ENCODE measurements at places on chromosomes 16 and 17. TPM values are rescaled to one million over a fixed set of nuclear protein-coding genes. Genes with fewer than 3 reads are reported as not detected.

DNA sequence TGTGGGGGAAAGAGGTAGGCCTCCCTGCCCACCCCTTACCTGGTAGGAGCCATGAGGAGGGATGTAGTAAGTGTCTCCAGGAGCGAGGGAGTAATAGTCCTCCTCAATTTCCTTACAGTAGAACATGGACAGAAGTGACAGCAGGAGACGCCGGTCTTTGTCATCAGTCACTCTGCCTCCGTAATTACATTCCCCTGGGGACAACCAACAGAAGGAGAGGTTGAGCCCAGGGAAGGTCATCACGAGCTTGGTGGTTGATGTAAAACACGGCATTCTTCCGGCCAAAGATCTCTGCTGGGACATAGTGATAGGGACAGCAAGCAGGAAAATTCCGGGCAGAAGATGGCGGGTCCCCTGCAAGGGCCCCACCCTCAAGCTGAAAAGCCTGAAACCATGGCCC, 47.9 kb downstream of the LYRM1 start:
- H3K27me3 ChIP-seq: no peaks in the 10 kb centered on the region
- no peaks in the 10 kb centered on the region for H3K4me1 ChIP-seq
- no peak overlapping the region for H3K27ac ChIP-seq
- no peak overlapping the region for H3K4me3 ChIP-seq
- DNase-seq: no peak

- DNase-seq: no peak
- no peaks in the 10 kb centered on the region for H3K4me1 ChIP-seq
- H3K36me3 ChIP-seq: no peaks in the 10 kb centered on the region
- H3K27ac ChIP-seq: no peak overlapping the region
Observed at GRCh38 chr16:23987443-23987842, 151.7 kb downstream of the PRKCB start.

The SLFN12L gene
- total RNA-seq: 7.3 TPM

DNA sequence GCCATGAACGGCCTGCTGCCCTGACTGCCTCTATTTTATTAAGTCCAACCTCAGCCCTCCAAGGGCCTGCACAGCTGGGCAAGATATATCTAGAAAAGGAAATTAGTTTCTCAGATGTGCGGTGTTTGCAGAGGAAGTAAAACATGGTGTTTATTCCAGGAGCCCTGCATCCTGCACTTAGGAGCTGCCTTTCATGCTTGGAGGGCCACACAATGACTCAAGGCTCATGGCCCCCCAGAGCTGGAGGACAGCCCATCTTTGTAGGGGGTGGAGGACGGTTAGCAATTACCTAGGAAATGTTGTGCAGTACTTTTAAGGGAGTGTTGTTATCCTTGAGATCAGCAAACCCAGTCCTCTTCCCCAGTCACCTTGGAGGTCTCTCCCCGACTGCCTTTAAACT, 80.5 kb downstream of the COPRS start:
- H3K4me1 ChIP-seq: peaks cover 6% of the 10 kb centered on the region
- no peaks in the 10 kb centered on the region for H3K36me3 ChIP-seq
- H3K27ac ChIP-seq: no peak overlapping the region
- no peaks in the 10 kb centered on the region for H3K27me3 ChIP-seq

- no peaks in the 10 kb centered on the region for H3K27me3 ChIP-seq
- no peak overlapping the region for H3K27ac ChIP-seq
- H3K4me3 ChIP-seq: no peak overlapping the region
- no peaks in the 10 kb centered on the region for H3K36me3 ChIP-seq
Observed at GRCh38 chr17:82638183-82638773, 10.0 kb downstream of the WDR45B start.

The TP53TG3D gene
- total RNA-seq: 1.2 TPM

GRCh38 chr17:18156976-18157280, 26.7 kb upstream of the ALKBH5 start:
- DNase-seq: no peak
- H3K4me3 ChIP-seq: no peak overlapping the region
- H3K27me3 ChIP-seq: no peaks in the 10 kb centered on the region
- no peak overlapping the region for H3K27ac ChIP-seq

The ESRP2 gene
- total RNA-seq: 1.6 TPM

- DNase-seq: peak; percentile 29
- H3K4me1 ChIP-seq: no peaks in the 10 kb centered on the region
- no peak overlapping the region for H3K4me3 ChIP-seq
- no peaks in the 10 kb centered on the region for H3K27me3 ChIP-seq
- no peak overlapping the region for H3K27ac ChIP-seq
Observed at GRCh38 chr17:33436321-33436720, 143.2 kb upstream of the ASIC2 start.

GRCh38 chr16:68478526-68479250, 30.4 kb upstream of the SMPD3 start:
- H3K27me3 ChIP-seq: no peaks in the 10 kb centered on the region
- no peaks in the 10 kb centered on the region for H3K36me3 ChIP-seq
- peaks cover 23% of the 10 kb centered on the region for H3K4me1 ChIP-seq
- no peak for DNase-seq

DNA sequence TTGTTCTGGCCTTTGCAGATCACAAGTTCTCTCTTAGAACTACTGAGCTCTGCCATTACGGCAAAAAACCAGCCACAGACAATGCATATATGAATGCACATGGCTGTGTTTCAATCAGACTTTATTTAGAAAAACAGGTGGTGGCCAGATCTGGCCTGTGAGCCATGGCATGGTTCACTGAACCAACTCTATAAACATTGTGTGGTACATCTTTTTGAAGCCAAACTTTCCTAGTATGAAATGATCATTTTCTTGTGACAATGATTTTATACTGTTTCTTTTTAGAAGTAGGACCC, 65.9 kb upstream of the AMZ2 start:
- no peak for DNase-seq
- no peak overlapping the region for H3K4me3 ChIP-seq
- H3K36me3 ChIP-seq: no peaks in the 10 kb centered on the region
- no peaks in the 10 kb centered on the region for H3K4me1 ChIP-seq

DNA sequence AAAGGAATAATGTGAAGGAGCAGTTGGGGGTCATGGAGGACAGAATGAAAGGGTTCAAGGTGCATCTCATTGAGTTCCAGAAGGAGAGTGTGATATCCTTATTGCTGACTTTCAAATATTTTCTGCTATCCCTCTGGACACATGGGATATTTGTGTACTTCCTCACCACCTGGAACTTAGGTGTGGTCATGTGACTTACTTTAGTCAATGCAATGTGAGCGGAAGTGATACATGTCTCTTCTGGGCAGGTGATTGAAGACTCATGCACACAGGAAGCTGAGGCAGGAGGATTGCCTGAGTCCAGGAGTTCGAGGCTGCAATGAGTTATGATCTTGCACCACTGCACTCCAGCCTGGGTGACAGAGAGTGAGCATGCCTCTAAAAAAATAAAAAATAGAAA, 36.7 kb upstream of the TANC2 start:
- H3K36me3 ChIP-seq: no peaks in the 10 kb centered on the region
- H3K27me3 ChIP-seq: no peaks in the 10 kb centered on the region
- H3K4me1 ChIP-seq: no peaks in the 10 kb centered on the region
- no peak for DNase-seq
- no peak overlapping the region for H3K4me3 ChIP-seq

The NCBP3 gene
- 23.7 TPM for total RNA-seq

DNA sequence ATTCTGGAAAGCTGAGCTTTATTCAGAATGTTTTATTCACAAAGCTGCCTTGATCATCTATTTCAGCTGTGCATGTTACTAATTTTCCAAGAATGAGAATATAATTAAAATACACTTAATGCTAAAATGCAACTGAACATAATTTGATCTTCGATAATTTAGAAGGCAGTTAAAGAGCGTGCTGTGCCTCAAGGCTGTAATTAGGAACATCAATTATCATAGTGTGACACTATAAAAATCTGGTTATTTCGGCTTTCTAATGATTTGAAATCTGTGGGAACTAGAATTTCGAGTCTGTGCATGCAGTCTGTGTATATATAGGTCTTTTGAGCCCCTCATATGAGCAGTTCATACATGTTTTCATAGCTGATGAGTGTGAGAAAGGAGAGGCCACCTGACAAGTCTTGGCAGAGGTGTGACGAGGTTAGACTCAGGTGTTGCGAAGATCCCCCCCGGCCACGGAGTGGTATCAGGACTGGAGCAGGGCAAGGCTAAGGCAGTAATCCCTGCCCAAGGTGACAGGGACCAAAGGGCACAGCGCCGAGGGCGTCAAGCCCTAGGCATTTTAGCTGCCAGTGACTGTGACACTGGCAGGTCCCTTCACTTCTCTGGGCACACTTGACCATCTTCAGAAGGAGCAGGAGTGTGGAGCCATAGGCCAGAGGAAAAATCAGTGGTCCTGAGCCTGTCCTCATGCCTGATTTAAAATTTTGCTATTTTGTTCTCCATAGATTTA, 328.5 kb downstream of the SNX29 start:
- H3K4me3 ChIP-seq: no peak overlapping the region
- no peak overlapping the region for H3K27ac ChIP-seq
- H3K27me3 ChIP-seq: no peaks in the 10 kb centered on the region
- H3K36me3 ChIP-seq: no peaks in the 10 kb centered on the region
- DNase-seq: no peak
- no peaks in the 10 kb centered on the region for H3K4me1 ChIP-seq

GRCh38 chr16:73405851-73406250, 357.9 kb upstream of the ZFHX3 start:
- no peaks in the 10 kb centered on the region for H3K36me3 ChIP-seq
- no peak overlapping the region for H3K27ac ChIP-seq
- no peak for DNase-seq
- H3K4me3 ChIP-seq: no peak overlapping the region

GRCh38 chr16:31085873-31086628, 2.7 kb downstream of the PRSS53 start:
- DNase-seq: no peak
- H3K27ac ChIP-seq: no peak overlapping the region
- H3K4me1 ChIP-seq: no peaks in the 10 kb centered on the region
- H3K27me3 ChIP-seq: no peaks in the 10 kb centered on the region

Data from heart left ventricle (tissue), 16 donors.